ENCODE measurements at places on chromosomes 3 and 15. TPM values are rescaled to one million over a fixed set of nuclear protein-coding genes. Genes with fewer than 3 reads are reported as not detected.

The LINGO1 gene
- total RNA-seq, result 2.1 TPM

The GOLGA6D gene
- total RNA-seq, result 0.12 TPM

The CX3CR1 gene
- 0.94 TPM for total RNA-seq

The GDPGP1 gene
- 7.1 TPM for total RNA-seq

The GOLGA8T gene
- 0.48 TPM for total RNA-seq

The ZNF620 gene
- total RNA-seq, result 4.7 TPM

The GPR149 gene
- not detected for total RNA-seq

The LRRC31 gene
- total RNA-seq, result not detected

The TMEM212 gene
- total RNA-seq, result not detected

The FILIP1L gene
- total RNA-seq, result 332 TPM

The CCDC51 gene
- 6.4 TPM for total RNA-seq

The MYO1E gene
- total RNA-seq, result 225 TPM

The SI gene
- total RNA-seq, result not detected

The ANKUB1 gene
- not detected for total RNA-seq
